GF-D8 (cell line): ENCODE measurements at places on chromosomes 7 and 10.
A peak's percentile ranks its signal among the peaks of the same experiment; 100 is the strongest.

DNA sequence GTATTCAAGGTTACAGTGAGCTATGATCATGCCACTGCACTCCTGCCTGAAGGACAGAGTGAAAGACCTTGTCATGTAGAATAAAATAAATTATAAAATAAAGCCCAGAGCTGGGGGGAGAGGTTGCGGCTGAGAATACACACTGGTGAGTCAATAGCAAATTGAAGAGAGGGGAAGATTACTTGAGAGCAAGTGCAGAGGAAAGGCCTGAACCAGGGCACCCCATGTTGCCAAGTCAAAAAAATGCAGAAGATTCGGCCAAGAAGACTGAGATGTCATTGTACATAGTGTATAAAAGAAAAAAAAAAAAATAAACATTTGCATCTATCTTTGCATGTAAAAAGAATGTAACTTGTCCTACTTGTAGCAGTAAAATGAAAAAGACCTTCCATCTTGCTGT lies 32.5 kb downstream of the RHEB start:
- DNase-seq, result no peak

DNA sequence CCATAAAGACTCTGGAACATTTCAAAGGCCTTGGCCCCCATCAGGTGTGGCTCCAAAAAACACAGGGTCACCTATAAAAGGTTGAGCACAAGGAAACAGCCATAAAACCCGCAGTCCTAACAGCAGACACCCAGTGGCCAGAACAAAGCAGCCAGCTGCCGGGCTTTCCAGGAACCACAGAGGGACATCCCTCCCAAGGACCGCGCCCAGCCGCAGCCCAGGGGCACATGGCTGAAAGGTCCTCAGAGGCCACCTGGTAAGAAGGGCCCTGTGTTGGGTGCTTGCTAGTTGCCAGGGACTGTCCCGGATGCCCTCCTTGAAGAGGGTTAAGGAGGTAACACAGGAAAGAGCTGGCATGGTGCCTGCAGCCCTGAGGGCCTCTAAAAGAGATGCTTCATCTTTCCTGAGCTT lies 32.7 kb downstream of the KCNMA1 start:
- no peak for DNase-seq

GRCh38 chr7:156397249-156397648 lies 243.3 kb upstream of the RNF32 start:
- DNase-seq, result no peak

- no peak for DNase-seq
These were observed 23.9 kb downstream of the PYROXD2 start for GRCh38 chr10:98391065-98391464.

- DNase-seq, result no peak
These were observed 247.4 kb downstream of the PTEN start for GRCh38 chr10:88110822-88111221.

DNA sequence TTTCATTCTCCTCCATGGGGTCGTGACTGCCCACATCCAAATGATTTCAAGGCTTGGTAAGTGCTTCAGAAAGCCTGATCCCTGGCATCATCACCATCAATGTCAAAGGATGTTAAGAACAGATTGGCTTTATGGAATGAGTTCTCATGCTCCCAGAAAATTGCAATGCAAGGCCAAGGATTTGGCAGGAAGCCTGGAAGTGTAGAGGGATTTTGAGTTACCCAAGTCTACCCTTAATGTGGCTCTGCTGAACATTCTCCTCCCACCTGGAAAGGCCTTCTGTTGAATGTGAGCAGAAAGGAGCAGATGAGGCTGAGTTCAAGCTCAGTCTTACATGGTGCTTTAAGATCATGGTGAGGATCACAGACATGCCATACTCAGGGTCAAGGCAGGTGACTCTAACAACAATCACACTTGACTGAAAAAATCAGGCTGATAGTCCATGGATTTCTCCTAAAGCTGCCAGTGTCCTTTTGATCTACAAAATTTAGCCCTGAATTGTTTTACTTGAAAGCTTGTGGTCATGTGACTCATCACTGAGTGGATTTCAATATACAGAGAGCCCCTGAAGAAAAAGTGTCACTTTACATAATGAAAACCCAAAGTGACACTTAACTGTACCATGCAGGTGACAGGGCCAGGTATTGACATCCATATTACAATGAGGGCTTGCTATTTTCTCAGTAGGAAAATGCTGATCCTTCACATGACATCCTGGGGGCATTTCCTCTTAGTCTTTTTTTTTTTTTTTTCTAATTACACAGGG lies 111.1 kb upstream of the PDLIM1 start:
- DNase-seq, result no peak

DNA sequence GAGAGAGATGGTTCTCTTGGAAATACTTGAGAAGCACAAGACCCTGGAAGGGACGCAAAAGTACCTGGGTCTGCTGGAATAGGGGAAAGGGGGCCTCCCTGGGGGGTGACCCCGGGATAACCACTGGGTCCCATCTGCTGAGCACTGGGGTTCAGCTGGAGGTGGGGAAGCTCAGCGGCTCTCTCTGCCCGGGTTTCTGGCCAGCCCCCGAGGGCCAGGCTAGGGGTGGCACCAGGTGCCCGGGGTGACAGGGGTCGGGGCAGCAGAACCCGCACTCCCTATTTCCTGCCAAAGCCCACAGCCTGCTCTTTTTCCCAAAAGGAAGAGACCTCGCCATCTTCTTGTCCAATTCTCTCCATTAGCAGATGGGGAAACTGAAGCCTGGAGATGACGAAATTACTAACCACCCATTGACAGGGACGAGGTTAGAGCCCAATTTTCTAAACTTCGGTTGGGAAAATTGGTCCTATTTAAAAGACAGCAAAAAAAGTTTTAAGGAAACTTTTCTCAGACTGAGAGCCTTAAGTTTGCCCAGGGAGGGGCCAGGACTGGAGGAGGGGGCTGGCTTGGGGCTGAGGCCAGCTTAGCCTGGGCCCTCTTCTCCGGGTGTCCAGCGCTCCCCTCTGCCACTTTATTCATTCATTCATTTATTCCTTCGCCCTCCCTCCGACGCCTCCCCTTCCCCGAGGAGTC lies 17.8 kb upstream of the GATA3 start:
- DNase-seq, result no peak

DNA sequence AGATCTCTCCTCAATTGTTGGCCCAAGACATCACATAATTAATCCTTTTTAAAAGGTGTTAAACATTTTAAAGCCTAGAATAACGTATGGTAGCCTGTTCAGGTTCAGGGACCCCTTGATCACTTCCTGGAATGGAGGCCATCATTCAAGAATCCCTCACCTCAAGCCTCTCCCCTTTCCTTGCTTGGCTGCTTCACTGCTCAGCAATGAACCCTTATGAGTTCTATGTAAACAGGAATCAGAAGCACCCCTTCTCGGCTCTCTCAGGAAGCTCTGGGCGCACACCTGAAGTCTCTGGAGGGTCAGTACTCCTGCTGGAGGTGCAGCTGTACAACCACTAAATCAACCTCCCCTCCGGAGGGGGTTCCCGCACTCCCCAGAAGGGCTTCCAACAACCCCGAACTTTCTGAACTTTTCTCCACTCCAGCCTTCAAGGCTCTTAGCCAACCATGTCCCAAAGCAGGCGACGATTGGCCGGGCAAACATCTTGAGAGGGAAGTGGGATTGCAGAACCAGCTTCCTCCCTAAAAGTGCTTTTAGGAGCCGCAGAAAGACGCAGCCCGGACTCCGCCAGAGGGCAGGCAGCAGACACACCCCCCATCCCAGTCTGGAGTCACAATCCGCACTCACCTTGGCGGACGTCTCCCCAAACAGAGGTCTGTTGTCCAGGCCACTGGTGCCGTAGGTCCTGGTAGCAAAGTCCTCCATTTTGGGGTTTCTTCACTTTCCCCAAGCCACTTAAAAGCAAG lies 562 bp downstream of the TMEM243 start:
- DNase-seq, result peak; percentile 80

GRCh38 chr7:98984126-98984525 lies 105.8 kb downstream of the TRRAP start:
- DNase-seq, result no peak

DNA sequence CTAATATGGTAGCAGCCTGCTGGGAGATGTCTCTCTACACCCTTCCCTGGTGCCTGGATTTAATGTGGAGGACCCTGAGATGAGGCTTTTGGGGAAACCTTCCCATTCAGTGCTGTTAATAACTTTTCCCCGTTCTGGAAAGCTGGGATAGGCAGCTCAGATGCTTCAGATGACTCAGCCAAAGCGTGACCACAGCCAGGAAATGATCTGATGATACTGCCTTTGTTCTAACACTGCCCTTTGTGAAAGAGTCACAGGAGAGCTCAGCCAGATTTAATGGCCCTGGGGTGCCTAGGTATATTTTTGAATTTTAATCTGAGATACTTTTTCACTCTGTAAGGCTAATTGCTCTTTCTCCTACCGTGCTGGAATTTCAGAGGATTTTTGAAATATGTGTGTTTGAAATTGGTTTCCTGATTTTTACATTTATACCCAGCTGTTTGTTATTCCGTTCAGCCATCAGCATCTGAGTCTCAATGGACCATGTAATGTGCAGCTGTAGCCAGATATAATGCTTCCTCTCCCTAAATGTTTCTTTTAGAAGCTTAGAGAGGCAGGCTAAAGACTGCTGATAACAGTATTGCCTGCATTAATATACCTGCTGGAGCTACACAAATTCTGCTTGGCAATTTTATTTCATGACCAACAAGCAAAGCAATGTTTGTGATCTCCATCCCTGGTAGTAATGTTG lies 17.8 kb downstream of the CELF2 start:
- DNase-seq, result no peak

- no peak for DNase-seq
These were observed 23.2 kb downstream of the LIMK1 start for GRCh38 chr7:74106846-74107245.

GRCh38 chr7:122412441-122412840 lies 107.9 kb upstream of the FEZF1 start:
- no peak for DNase-seq

DNA sequence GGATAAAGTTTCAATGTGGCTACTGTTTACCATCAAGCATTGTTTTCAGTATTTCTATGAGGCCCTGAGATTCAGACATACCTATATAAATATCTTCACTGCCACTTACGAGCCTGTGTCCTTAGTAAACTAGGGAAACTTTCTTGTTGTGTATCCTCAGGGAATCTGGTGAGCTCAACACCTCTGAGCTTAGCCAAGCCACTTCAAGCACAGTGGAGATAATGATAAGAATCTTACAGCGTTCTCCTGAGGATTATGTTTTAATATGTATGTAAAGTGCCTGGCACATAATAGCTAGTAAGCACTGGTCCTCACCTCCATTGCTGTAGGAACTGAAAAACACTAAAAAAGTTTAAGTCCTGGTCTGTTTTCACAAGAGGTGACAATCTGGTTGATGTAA lies 268.3 kb downstream of the SKIDA1 start:
- DNase-seq, result no peak

DNA sequence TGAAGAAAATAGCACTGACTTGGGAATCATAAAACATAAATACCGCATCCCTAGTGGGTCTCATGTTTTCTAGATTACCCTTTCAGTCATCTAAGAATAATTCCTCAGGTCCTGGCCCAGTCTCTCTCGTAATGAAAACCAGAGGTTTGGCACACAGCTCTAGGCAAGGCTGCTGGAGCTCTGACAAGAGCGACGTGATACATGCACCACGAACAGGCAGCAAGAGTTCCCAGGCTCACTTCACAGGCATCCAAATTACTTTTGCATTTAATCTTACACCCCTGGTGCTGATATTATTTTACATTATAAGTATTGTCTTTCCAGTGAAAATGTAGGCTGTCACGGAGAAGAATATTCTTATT lies 105.2 kb downstream of the THSD7A start:
- DNase-seq, result no peak

- no peak for DNase-seq
These were observed 481.6 kb downstream of the PARD3 start for GRCh38 chr10:34333513-34333912.

- DNase-seq, result no peak
These were observed 1.3 kb upstream of the FZD8 start for GRCh38 chr10:35643151-35644049.

GRCh38 chr10:100725869-100726426 lies 19.4 kb upstream of the PAX2 start:
- no peak for DNase-seq

- no peak for DNase-seq
These were observed 43.4 kb upstream of the GHITM start for GRCh38 chr10:84095811-84096497.

DNA sequence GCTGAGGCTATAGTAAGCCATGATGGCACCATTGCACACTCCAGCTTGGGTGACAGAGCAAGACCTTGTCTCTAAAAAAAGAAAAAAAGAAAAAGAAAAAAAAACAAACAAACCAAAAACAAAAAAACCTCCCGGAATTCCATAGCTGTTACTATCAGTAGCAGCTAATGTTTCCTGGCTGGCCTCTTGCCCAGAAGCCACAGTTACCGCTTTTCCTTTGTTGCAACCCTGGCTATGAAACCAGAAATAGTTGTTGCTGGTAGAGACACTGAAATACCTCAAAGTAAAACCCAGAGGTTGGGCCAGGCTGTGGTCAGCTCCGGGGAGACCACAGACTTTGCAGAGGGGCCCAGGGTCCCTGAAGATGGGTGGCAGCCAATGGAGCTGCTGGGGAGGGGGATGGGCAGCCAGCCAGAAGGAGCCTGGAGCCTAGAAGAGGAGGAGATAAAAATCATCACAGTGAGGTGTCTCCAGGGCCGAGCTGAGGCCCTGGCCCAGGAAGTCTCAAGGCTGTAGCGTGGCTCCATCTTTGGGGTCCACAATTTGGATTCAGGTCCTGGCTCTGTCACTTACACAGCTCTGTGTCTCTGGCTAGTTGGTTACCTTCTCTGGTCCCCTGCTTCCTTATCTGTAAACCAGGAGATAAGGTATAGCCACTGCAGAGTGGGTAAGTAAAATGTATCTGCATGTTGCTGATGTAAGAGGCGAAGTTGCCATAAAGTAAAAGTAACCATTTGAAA lies 3.4 kb upstream of the CHST12 start:
- peak; percentile 100 for DNase-seq

GRCh38 chr7:44386139-44386913 lies 60.9 kb upstream of the CAMK2B start:
- DNase-seq, result no peak

GRCh38 chr7:84389242-84389641 lies 194.7 kb upstream of the SEMA3A start:
- no peak for DNase-seq

DNA sequence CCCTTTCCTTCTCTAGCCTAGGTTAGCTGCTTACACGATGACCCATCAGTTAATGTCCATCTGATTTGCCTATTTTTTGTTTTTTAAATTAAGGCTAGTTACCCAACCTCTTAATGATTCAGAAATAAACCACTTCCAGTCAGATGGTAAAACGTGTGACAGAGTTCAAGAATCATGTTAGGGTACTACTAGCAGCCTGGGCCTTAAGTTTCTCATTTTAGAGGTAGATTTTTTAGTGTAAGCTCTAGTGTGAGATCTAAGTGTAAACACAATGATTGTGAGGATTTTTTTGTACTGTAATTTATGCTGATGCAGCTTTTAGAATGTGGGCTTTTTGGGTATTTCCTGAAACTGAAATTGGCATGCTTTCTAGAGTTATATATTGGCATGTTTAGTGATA lies 130.0 kb downstream of the CDK14 start:
- no peak for DNase-seq
